ENCODE measurements at places on chromosomes 2 and 18. TPM values are rescaled to one million over a fixed set of nuclear protein-coding genes. Genes with fewer than 3 reads are reported as not detected.

SLC9A4 gene
- not detected for total RNA-seq

DNA sequence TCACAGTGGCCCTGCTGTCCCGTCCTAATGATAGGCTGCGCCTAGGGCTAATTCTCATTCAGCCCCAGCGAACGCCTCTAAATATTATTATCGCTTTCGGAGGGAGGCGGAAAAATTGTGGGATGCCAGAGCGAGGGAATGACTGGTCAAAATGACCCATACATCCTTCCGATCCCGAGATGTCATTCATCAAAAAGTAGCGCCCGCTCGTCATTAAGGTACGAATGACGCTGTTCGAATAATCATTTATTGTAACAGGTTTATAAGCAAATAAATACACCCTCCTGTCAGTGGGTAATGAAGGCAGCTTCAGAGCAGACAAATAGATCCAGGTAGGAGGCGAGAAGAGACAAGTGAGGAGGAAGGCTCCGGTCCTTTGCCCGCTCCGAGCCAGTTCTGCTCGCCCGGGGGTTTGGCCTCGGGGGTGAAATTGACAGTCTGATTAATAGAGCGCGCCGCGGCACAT, at the start of gene EVX2:
Gene EVX2 (minus strand): TSS at position 167 of the 466 bp plus-strand sequence. CDS start 186 bp downstream, outside the sequence.
- no peak for DNase-seq

DNA sequence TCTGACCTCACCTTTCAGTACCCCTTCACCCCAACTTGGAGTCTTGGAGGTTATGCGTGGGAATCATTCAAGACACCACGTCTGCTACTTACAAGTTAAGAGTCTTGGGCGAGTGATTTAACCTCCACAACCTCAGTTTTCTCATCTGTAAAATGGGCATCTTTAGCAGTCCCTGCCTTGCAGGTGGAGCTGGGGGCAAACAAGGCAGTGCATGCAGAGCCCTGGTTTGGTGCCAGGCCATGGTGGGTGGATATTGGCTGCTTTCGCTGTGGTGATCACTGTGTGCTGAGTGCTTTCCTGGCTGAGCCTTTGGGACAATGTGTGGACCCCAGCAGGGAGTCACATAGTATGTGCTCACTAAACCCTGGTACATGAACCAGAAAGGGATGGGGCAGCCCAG, 20.4 kb upstream of the PTMA start:
- DNase-seq = no peak

DNA sequence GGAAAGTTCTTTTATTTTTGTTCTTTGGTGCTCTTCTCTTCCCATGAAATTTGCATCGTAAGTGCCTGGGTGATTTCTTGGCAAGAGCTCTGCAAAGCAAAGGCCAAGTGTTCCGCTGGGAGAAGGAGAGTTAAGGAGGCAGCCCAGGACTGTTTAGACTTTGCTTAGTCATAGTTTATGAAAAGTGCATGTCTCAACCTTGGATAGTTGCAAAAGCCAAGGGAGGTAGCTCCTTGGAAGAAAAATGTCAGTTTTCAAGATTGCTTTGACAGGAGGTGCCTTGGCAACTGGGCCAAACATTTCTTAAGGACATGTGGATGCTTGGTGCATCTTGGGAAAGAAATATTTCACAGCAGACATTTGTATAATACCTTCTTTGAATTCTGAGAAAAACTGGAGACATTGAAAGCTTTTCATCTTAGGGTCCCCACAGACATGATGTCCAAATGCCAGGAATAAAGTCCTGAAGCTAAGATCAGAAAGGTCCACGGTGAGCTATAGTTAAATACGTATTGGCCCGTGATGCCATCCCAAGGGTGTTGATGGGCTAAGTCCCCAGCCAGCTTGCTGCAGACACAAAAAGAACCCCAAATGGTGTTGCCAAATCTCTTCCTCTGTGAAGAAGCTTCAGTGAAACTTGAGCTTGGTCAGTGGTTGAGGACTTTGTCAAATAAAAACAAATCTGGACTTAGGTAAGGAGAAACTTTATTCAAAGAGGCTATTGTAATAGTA, 96.3 kb upstream of the THUMPD2 start:
- DNase-seq = peak; percentile 51

DNA sequence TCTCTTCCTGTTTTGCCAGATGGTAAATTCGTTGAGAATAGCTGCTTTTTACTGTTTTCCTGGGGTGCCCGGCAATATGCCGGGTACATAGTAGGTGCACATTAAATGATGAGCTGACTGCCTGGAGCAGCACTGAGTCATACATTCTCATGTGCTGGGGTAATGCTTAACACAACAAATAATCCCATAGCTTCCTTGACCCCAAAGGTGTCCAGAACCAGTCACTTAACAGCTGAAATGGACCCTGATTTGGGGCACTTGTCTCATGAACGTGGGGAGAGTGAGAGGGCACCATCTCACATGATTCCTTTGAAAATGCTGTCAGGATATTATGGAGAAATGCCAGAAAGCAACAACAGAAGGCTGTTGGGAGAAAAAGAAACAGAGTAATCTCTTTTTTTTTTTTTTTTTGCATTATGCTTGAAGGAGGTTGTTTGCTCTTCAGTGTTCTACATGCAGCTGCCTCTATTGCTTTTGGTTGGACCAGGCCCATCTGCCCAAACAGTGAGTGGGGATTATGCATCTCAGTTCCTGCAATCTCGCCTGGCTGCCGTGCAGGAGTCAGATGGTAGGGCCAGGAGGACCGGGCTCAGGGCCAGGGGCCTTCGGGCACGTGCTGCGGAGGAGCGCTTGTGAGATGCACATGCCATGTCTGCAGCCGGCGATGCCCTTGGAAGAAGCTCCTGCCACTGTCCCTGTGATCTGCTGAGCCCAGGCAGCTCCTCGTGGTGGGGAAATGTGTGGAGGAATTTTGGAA, 162.1 kb downstream of the SH3RF3 start:
- peak; percentile 61 for DNase-seq

DNA sequence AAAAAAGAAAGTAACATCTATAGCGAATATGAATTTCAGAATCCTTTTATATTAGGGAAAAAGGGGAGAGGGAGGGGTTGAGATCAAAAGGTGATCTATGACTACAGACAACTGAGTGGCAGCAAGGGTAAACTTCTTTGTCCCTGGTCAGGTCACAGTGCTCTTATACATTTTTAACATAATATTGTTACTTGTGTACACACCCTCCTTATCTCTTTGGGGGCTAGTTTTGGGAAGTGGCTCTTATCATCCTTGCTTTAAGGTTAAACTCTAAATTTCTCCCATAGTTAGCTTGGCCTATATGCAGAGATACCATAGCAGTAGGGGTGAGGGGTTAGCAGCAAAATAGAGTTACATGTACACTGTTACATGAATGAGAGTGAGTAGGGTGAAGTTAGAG, 31.6 kb upstream of the ATG16L1 start:
- no peak for DNase-seq

DNA sequence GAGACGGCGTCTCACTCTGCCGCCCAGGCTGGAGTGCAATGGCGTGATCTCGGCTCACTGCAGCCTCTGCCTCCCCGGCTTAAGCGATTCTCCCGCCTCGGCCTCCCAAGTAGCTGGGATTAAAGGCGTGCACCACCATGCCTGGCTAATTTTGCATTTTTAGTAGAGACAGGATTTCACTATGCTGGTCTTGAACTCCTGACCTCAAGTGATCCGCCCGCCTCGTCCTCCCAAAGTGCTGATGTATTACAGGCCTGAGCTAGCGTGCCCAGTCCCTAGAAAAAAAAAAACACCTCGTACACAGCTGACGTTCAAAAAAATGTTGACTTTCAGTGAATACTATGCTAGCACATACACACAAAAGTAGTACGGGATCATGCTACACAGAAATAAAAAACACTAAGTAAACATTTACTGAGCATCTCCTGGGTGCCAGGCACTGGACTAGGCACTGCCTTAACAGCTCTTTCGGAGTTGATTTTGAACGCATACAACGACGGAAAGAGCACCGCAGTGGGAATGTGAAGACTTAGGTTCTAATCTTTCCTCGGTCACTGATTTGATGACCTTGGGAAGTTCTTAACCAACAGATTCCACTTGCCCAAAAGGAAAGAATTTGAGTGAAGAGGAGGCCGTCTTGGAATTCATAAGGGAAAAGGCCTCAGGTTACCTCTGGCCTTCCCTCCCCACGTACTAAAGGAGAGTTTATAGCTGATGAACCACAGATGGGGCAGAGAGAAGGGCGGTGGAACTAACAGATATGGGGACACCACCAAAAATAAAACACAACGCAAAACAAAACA, 1.1 kb downstream of the DNAJC27 start:
- DNase-seq = no peak

DNA sequence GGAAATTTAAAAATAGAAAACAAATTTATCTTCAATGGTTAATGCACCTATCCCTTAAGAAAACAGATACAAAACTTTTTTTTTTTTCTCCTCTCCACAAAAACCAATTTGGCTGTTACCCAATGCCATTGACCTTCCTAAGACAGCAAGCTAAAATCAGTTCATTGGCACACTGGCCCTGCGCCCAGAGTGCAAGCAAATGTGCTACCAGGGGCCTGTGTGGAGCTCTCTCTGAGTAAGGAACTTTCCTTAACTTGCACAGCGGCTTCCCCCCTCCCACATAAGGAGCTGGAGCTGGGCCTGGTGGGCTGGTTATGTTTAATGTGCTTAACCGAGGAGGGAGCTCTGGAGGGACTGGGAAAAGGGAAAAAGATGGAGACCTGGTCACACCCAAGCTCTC, 17.6 kb upstream of the POU3F3 start:
- no peak for DNase-seq

GRCh38 chr2:8525236-8525581, 156.6 kb upstream of the ID2 start:
- DNase-seq = no peak
